ENCODE measurements at places on chromosomes 5 and 9.

- DNase-seq, result no peak
Observed at GRCh38 chr5:170145462-170145861, 39.8 kb downstream of the FOXI1 start.

DNA sequence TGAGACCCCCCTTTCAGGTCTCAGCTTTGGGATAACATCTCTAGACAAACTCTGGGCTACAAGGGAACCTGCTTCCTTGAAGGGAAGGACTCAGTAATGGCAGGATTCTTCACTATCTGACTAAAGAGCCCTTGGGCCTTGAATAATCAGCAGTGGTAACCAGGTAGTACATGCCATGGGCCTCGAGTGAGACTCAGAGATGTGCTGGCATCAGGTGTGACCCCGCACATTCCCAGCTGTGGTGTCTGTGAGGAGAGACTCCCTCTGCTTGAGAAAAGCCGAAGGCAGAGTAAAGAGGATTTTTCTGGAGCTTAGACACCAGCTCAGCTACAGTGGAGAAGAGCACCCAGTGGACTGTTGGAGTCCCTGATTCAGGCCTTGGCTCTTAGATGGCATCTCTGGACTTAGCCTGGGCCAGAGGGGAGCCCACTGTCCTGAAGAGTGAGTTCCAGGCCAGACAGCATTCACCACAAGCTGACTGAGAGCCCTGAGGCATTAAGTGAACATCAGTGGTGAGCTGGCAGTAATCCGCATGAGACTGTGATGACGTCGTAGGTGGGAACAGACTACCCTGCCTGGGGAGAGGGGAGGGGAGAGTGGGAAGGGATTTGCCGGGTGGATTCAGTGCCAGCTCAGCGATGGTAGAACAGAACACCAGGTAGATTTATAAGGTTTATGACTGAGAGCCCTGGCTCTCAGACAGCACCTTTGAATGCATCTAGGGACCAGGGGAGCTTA lies 5.3 kb upstream of the ZNF782 start:
- DNase-seq, result no peak

- no peak for DNase-seq
Observed at GRCh38 chr5:139094154-139095131, 103.7 kb downstream of the SIL1 start.

GRCh38 chr9:134411440-134412297 lies 85.4 kb downstream of the RXRA start:
- DNase-seq, result no peak

DNA sequence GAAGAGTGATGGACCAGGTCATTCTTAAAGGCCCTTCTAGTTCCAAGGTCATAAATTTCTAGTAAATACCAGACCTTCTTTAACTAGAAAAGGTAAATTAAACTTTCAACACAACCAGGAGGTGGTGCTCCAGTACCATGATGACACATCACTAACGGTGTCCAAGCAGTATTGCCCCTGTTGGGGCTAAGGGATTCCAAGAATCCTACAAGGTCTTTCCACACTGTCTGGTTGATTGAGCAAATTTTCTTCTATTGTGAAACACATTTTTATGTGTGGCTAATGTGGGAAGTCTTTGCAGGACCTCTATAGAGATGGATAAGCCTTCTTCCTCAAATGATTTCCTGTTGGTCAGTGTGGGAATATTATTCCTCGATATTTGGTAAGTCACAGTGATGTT lies 459.6 kb upstream of the PAPPA start:
- no peak for DNase-seq

DNA sequence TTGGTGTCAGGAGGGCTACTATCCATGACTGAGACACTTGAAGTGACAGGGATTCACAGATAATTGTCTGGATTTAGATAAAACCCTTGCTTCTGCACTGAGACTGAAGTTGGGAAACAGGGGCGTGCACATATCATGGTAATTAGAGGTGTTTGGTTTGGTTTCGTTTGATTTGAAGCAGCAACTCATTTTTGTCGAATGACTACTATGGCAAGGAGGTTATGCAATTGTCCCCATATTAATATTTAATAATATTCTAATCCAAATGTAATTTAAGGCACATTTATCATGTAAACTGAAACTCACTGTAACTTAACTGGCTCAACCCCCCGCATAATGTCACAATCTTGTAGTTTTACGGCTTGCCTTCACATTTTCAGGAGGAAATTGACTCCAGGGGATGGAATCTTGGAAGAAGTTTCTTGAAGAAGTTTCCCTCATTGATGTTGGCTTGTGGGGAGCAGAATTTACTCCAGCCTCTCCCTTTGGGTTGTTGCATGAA lies 12.5 kb downstream of the ZNF366 start:
- peak; percentile 57 for DNase-seq

DNA sequence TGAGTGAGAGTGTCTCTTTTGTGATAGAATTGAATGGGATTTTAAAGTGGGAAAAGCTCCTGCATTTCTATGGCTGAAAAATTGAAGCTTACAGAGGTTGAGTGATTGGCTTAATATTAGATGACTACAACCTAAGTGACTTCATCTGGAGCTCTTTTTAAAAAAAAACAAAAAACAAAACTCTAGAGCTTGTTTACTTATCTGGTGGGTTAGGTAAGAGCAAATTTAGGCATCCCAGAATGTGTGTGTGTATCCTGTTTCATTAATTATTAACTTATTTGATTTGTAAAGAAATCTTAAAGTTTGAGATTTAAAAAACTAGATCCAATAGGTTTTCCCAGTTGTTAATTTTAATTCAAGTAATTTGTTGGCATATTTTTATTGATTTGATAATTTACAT lies 60.1 kb downstream of the SCAMP1 start:
- no peak for DNase-seq

GRCh38 chr5:38208782-38209378 lies 49.5 kb upstream of the EGFLAM start:
- DNase-seq, result no peak

DNA sequence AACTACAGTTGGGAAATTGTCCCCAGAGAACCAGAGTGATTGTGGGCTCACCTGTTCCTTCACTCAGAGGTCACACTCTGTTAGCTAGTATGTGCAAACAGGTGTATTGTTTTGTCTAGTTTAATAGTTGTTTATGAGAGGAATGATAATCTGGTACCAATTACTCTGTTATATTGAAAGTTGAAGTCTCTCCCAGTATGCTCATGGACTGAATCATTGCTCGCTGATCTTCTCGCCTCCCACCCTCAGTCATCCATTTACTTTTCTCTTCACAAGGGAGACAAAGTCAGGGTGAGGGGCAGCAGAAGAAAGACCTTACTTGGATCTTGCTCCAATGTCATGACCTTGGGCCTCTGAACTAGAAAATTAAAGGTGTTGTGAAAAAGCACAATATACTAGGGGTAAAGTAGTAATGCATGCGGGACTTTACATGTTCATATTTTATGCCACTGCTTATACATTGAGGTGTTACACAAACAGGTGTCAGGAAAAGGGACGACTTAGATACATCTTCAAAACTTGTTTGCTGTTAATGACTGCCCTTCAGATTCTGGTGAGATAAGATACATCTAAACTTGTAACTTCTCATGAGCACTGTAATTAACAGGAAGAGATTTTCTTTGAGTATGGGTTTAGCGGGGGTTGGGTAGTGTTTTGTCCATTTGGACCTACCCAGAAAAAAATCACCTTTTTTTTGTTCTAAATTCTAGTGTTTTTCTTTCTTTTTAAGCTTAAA lies 36.9 kb downstream of the LNPEP start:
- no peak for DNase-seq

- no peak for DNase-seq
Observed at GRCh38 chr5:119476341-119476740, 24.0 kb downstream of the HSD17B4 start.

- DNase-seq, result no peak
Observed at GRCh38 chr5:40224421-40224820, 455.3 kb upstream of the PTGER4 start.

- no peak for DNase-seq
Observed at GRCh38 chr5:39503155-39503554, 78.4 kb upstream of the DAB2 start.

DNA sequence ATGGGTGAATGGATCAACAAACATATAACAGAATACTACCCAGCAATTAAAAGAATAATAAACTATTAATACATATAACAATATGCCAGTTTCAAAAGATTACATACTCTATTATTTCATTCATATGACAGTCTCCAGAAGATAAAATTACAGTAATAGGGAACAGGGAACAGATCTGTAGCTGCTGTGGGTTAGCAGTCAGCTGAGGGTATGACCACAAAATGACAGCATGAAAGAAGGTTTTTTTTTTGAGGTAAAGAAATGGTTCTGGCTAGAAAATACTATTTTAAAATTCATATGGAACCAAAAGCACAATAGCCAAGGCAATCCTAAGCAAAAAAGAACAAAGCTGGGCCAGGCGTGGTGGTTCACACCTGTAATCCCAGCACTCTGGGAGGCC lies 73.0 kb upstream of the NR5A1 start:
- DNase-seq, result no peak
